ENCODE measurements at places on chromosomes 5 and 9.

DNA sequence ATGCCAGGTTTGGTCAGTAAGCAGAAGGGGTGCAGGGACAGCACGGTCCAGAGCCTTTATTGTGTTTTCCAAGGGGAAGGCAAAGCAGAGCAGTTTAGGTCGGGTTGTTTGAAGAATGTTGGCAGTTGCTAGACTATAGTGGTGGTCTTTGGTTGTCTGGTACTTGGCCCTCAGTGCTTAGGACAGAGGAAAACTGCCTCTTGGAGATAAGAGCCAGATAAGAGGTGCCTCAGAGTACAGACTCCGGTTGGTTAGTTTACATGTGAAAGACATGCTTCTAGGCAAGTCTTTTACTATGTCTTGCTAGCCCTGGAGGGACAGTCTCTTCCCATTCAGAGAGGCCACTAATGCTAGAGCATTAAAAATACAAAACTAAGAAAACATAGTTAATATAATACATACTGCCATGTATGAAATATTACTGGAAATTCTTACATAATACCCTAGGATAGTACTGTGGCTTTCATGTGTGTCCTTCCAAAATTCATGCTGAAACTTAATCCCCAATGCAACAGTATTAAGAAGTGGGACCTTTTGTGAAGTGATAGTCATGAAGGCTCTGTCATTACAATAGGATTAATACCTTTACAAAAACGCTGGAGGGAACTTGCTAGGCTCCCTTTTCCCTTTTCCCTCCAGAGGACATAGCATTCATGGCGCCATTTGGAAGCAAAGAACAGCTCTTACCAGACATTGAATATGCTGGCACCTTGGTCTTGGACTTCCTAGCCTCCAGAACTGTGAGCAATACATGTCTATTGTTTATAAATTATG lies 280.4 kb downstream of the TMEM167A start:
- DNase-seq, result no peak

- no peak for DNase-seq
Observed at GRCh38 chr5:175789670-175790069, 81.7 kb upstream of the CPLX2 start.

DNA sequence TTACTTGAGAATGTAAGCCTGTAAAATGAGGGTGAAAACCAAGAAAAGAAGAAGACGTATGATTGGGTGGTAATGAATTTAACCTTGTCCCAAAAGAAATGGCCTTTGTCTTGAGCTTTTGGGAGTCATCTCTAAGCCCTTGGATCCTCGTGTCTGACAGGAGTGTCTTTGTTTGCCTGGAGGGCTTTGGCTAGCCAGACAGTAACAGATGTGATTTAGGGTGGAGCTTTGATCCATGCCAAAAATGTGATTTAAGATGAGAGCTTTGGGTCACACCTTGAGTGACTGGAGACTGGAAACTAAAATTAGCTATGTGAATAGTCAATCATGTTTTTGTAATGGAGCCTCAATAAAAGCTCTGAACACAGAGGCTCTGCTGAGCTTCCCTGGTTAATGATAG lies 25.9 kb upstream of the ZFAND5 start:
- no peak for DNase-seq

DNA sequence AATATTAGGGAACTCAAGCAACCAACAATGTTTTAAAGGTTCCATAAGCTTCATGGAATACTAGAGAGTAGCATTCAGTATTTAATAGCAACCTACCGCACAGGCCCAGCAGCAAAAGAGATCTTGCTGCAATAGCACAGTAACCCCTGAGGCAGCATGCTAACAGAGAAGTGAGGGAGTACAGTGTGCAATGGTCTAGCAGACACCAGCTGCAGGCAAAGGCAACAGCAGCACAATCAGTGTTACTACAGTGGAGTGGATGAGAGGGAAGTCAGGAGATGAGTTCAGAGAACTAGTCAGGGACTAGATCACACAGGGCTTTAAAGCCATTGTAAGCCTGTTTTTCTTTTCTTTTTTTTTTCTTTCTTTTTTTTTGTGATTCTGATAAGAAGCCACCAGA lies 2.8 kb downstream of the TICAM2 start:
- no peak for DNase-seq

GRCh38 chr9:80218328-80218727 lies 646.6 kb downstream of the TLE4 start:
- DNase-seq, result no peak

- DNase-seq, result no peak
Observed at GRCh38 chr5:6377582-6377904, 804 bp downstream of the MED10 start.

GRCh38 chr9:70398145-70398556 lies 16.3 kb downstream of the KLF9 start:
- DNase-seq, result no peak

GRCh38 chr9:124239249-124240073 lies 18.3 kb upstream of the NEK6 start:
- DNase-seq, result no peak

DNA sequence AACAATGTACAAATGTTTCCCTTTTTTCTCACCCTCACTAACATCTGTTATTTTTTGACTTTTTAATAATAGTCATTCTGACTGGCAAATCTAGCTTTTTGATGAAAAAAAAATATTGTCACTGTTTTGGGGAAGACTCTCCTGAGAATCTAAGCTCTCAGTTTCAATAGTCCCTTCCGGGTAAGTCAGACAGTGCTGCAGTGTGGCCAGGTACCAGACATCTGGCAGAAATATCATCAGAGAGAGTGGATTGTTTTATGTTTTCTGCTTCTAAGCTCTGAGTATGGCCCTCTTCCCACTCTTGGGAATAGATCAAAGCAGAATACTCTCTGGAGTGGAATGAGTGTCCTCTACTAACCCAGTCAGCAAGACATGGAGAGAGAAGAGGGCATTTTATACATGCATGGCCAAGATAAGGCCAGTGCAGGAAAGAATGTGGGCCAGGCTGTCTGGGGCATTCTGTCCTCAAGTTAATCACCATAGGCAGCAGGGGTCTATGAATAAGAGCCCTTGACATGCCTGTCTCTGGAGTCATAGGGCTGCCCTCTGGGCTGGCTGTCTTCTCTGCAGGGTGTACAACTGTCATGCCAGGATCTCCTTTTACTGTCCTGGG lies 38.5 kb upstream of the OR2S2 start:
- no peak for DNase-seq

- DNase-seq, result no peak
Observed at GRCh38 chr5:153534102-153534501, 43.6 kb downstream of the GRIA1 start.

DNA sequence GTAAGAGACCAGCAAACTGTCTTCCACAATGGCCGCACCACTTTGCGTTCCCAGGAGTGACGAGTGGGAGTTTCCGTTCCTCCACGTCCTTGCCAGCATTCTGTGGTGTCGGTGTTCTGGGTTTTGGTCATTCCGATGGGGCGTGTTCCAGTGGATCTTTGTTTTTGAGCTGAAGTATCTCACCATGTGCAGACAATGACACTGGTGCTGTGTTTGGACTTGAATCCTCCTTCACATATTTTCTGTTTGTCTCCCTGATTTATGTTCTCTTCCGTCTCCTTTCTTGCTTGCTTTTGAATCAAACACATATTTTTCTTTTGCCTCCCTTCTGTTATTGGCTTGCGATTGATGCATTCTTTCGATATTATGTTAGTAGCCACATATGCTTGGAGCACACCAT lies 60.8 kb upstream of the IRX4 start:
- DNase-seq, result no peak

GRCh38 chr5:176619203-176619568 lies 9.2 kb upstream of the GPRIN1 start:
- no peak for DNase-seq

- DNase-seq, result no peak
Observed at GRCh38 chr5:168670881-168671575, 91.9 kb upstream of the PANK3 start.
